ENCODE measurements at places on chromosomes 2 and 18.

- no peak for DNase-seq
Observed at GRCh38 chr2:8638327-8638726, 43.5 kb upstream of the ID2 start.

DNA sequence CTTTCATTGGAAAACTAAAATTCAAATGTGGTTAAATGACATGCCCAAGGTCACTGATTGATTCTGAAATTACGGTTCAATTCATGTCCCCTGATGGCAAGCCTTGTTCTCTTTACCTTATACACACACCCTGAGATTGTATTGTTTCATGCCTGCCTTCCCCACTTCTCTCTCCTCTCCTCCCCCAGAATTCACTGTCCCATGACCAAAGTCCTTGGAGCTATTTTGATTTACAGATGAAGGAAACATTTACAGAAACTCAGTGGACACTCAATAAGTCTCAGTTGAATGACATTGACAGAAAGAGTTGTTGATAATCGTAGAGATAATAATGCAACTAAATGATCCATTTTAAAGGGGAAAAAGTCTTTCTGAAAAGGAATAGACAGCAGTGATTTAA, 33.1 kb upstream of the SIX2 start:
- DNase-seq, result no peak

DNA sequence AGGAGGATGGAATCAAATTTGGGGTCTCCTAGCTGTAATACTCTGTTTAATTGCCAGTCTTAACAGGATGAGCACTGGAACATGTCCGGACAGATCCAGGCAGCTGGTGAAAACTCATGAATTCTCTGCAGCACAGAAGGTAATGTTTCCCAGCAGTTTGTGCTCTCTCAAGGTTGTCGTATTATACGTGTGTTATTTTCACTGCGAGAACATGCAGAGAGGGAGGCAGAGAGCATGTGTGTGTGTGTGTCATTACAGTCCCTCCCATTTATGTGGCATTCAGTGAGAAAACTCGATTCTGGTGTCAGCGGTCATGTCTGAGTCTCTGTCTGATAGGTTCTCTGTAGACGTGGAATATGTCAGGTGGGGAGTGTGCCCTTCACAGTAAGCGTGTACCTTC, 150.2 kb upstream of the POU3F3 start:
- no peak for DNase-seq

GRCh38 chr2:197674060-197674459, 1.3 kb downstream of the RFTN2 start:
- no peak for DNase-seq

GRCh38 chr18:37309059-37309458, 256.5 kb downstream of the CELF4 start:
- no peak for DNase-seq

DNA sequence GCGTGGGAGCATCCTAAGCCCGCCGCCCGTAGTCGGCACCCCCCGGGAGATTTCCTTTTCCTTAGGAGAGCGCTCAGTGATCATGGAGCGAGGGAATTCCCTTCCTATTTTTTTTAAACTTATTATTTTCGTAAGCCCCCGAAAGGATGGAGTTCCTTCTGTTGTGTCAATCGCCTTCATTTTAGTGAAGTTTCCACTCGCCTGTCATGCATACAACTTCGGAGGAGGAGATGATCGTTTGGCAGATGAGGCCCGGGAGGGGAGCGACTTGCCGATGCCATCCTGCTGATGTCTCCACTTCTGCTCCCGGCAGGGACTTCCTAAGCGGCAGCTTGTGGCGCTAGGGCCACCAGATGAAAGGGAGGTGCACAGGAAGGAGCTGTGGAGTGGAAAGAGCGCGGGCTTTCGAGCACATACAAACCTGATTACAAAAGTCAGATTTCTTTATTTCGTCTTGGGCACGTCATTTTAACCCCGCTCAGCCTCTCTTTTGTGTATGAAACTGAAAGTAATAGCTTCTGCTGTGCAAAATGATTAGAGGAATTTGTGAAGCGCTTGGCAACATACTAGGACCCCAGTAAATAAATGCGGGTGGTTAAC, at the start of gene ADGRF3:
Gene ADGRF3 (minus strand): TSS at position 336 of the 600 bp plus-strand sequence. CDS start 555 bp downstream, outside the sequence.
- DNase-seq, result no peak

GRCh38 chr2:81483254-81483653, 1178.7 kb upstream of the LRRTM1 start:
- no peak for DNase-seq

- no peak for DNase-seq
Observed at GRCh38 chr2:192218377-192218776, 23.6 kb upstream of the TMEFF2 start.

DNA sequence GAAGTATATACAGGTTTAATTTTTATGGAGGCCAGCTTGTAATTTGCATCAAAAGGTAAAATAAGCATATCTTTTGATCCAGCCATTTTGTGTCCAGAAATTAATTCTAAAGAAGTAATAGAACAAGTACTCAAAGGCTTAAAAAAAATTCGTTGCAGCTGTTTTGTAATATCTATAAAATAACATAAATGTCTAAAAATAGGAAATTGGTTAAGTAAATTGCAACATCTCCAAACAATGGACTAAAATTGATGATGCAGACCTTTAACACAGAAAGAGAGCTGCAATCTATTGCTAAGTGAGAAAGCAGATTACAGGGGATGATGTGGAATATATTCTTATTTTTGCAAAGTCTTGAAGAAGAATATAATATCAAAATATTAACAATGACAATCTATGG, 19.4 kb downstream of the AAK1 start:
- DNase-seq, result no peak

- no peak for DNase-seq
Observed at GRCh38 chr2:199602271-199602895, 144.6 kb upstream of the SATB2 start.

DNA sequence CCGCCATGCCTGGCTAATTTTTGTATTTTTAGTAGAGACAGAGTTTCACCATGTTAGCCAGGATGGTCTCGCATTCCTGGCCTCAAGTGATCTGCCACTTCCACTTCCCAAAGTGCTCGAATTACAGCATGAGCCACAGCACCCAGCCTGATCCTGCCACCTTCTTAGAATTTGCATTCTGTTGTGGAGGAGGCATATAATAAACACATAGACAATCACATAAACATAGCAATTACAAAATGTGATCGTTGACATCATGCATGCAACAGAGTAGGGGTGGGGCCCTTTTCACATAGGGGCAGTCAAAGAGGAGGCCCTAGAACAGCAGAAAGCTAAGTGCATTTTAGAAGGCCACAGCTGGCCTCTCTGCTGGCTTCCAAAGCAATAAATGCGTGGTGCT, 39.9 kb upstream of the TSPYL6 start:
- DNase-seq, result no peak
